ENCODE measurements at places on chromosomes 6 and 20.

GRCh38 chr6:40477246-40478126 is 109.7 kb downstream of the LRFN2 start:
- no peak for DNase-seq

GRCh38 chr20:44809380-44810060 is 826 bp downstream of the RIMS4 start:
- DNase-seq = no peak

GRCh38 chr6:6057442-6058053 is 50.8 kb upstream of the NRN1 start:
- DNase-seq = no peak

DNA sequence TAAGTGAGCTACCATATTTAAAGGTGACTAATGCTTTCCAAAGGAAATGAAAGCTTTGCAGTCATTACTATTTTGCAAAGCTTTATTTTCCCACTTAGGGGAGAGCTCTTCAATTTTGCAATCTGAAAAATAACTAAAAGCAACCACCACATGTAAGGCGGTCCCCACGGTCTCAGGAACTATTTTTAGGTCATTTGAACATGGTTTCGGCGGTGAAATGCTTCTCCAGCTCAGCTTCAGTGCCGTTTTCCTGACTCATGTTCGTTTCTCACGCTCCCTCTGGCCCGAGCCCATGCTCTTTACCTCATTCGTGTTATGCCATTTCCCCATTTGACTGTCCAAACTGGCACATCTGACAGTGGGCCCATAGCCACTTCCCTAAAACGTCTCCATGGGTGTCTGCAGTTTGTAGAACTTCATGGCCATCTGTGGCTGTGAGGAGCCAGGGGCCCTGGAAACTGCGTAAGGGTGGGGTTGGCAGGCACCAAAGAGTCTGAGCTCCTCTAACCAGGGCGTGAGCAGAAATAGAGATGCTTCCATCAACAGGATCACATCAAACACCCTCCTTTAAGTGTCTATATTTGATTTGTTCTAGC is 46.5 kb downstream of the ADTRP start:
- peak; percentile 70 for DNase-seq

GRCh38 chr6:127120023-127120786 is 1.7 kb downstream of the RSPO3 start:
- DNase-seq = peak; percentile 5

- no peak for DNase-seq
Measured at GRCh38 chr20:38178065-38178491, 13.0 kb upstream of the TGM2 start.

DNA sequence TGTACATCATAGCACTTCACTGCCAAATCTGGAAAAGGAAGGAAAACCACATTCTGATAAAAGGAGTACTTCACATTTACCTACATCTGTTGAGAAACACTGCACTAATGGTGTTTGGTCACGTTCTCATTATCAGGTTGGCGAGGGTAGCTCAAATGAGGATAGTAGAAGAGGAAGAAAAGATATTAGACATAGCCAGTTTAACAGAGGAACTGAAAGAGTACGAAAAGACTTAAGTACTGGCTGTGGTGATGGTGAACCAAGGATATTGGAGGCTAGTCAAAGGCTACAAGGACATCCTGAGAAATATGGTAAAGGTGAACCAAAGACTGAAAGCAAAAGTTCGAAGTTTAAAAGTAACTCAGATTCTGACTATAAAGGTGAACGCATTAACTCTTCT is 32.0 kb upstream of the GJA10 start:
- DNase-seq = no peak

GRCh38 chr20:39338469-39339376 is 376.6 kb downstream of the DHX35 start:
- DNase-seq = no peak

DNA sequence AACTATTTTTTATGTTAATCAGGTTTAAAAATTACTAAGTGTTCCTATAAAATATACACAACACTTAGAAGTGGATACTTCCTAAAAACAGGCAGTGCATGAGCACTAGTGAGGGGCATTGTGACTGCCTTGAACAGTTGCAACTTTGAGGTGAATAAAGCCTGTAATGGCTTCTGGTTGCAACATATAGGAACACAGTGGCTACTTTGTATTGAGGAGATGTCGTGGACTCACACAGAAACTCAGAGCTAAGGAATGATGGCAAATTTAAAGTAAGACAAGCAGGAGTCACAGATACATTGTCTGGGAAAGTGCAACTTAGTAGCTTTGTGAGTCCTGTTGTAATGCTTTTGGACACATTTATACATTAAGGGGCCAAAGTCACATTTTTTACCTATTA is 861 bp upstream of the HLA-A start:
- no peak for DNase-seq

- DNase-seq = no peak
Measured at GRCh38 chr20:4830696-4831095, 109.0 kb downstream of the PRND start.

- peak; percentile 21 for DNase-seq
Measured at GRCh38 chr6:145015739-145016558, 719.4 kb downstream of the EPM2A start.

DNA sequence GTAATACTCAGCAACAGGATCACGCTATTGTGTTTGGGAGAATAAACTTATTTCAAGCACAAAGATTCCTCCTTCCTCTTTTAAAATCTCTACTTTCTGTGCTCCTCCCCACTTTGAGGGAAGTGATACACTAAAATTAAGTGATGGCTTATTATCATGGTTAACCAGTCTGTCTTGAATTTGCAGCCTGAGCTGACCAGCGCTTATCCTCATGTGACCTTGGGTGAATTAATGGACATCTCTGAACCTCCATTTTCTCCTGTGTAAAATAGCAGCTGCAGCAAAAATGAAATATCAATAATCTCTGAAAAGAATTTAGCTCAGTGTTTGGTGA is 222.6 kb downstream of the BCAS1 start:
- DNase-seq = no peak

DNA sequence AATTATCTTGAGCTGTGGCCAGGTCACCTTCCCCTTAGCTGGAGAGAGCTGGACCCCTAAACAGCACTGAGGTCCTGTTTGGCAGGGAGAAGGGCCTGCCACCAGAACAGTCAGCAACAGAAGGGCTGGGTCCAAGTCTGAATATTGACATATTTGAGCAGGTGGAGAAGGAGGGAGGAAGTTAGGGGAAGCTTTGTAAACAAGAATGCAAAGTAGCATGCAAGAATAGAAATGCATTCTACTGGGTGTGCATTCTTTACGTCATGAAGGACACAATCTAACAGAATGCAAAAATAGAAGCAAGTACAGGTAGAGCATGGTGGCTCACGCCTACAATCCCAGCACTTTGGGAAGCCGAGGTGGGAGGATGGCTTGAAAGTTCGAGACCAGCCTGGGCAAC is 100.5 kb downstream of the QRSL1 start:
- DNase-seq = no peak

DNA sequence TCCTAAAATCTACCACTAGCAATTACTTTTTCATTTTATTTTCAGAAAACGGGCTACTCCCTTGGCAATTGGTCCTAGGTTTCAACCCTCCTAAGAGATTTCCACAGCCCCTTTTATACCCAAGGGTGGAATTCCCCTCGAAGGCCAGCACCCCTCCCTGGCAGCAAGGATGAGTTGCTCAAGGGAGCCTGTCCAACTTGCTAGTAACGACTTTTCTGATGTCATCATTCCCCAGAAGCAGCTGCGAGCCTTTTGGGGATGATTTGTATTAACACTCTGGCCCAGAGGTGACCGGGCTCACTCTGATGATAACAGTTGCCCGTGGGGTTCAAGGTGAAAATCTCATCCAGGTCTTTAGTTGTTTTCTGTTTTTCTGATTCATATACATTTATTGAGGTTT is 30.7 kb upstream of the NAA20 start:
- no peak for DNase-seq

DNA sequence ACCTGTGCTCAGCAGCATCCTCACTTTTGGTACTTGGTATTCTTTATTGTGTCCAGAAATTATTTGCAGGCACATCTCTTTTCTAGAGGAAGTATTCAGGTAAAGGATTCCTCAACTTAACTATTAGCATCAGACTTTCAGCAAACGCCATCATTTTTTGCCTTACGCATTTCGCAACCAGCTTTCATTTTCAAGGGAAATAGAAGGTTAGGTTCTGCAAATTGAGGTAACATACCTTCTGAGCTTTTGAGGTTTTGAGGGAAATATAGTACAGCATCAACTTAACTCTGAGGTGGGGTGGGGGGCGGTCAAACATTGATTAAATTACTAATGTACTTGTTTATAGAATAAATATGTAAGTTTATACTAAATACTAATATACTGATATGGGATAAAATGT is 243.6 kb upstream of the RIMS1 start:
- DNase-seq = no peak

- peak; percentile 45 for DNase-seq
Measured at GRCh38 chr6:17714879-17715851, 8.4 kb upstream of the NUP153 start.

DNA sequence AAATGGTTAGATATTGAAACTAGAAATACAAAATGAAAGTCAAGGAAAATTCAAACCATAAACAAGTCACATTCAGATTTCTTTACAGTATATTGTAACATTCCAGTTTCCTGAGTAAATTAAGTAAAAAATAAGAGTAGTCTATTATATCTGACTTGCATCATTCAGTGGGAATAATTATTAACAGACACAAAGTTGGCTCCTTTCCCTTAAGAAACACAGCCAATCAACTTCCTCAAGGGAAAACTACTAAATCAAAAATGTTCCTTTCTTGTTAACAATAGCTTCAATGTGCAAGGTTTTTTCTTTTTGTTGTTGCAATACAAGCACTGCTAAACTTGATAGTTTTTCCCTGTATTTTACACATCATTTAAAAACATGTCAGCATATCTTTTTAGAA is 33.2 kb downstream of the DNAAF9 start:
- no peak for DNase-seq

DNA sequence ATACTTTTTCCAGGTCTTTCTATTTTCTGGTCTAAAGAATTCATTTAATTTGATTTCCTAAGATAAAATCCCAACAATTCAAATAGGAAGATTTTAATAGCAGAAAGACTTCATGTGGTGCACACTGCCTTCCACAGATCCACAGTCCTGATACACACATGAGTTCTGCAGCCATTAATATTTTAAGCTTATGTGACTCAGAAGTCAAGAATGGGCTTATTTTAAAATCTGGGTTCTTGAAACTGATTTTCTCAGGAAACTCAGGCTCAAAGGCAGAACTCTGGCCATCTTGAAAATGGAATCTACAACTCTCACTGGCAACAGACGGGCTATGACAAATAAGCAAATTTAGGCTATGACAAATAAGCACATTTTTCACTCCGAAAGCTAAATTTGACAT is 88.2 kb downstream of the COL12A1 start:
- no peak for DNase-seq

DNA sequence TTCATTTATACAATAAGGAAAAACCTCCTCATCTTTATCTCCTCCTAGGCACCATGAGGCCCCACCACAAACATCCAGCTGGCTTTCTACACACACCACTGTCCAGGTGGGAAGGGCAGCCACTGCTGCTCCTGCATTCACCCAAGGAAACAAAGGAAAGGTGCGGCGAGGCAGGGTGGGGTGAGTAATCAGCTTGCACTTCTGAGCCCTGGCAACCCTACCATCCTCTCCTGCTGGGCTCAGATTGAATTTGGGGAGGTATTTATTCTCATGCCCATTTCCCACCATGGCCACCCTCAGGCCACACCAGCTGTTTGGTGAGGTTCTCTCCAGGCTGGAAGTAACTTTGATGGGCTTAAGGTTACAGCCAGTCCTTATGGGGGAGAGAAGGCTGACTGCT is 31.2 kb upstream of the SPDEF start:
- DNase-seq = no peak

- no peak for DNase-seq
Measured at GRCh38 chr6:117555262-117555849, 47.0 kb downstream of the GOPC start.

DNA sequence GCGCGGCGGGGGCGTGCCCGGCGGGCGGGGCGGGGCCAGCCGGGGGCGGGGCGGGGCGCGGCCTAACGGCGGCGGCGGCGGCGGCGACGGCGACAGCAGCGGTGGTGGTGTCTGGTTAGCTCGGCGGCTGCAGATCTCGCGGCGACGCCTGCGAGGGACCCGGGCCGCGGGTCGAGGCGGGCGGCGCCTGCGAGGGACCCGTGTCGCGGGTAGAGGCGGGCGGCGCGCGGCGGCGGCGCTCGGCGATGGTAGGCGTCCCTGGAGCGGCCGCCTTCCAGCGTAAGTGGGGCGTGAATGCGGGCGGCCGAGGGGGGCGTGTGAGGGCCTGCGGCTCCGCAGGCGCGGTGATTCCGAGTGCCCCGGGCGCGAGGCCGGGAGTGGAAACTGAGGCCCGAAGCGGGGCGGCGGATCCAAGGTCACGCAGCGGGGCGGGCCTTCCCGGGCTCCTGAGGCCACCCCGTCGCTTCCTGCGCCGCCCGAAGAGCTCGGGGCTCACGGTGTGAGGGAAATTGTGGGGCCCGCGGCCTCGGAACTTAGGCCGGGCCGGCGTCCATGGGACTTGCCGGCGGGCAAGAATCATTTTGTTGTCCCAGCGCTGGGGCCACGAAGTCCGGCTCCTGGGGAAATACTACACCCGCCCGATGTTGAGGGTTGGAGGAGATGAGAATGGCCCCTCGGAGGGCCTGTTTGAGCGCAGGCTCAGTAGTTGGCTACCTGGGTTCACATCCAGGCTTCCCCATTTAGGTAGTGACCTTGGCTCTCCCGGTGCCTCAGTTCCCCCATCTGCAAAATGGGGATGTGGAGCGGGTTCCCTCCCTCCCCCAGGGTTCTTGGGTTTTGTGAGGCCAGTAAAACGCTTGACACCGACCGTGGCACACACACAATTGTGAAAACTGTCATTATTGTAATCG is at the start of gene CBFA2T2:
Gene CBFA2T2, plus strand, starts transcription at position 74 of the 911 bp plus-strand sequence. Its CDS starts 172 bp downstream, at position 246.
- DNase-seq = peak; percentile 69

DNA sequence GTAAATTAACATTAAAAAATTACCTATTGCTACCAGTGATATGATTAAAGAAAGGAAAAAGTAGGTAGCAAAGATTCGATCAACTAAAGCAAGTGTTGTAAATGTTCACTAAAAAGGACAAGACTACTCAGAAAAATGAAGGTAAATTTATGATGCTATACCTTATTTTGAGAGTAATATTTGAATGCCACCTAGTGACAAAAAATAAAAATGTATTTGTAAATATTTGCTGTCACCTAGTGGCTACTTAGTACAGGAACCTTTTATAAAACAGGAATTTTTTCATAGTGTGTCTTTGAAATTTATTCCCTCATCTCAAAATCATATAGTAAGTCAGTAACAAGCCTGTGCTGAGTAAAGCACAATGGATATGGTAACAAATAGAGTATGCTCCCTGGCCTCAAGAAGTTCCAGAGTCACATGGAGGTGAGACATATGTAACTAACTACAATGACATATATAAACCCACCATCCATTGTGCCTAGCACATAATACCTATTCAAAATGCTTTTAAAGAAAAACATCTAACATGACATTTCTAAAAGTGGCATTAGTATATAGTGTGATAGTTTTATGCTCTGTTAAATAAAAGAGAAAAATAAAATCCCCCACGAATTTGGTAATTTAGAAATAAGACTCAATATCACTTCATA is 193.1 kb upstream of the SIM1 start:
- DNase-seq = no peak

- no peak for DNase-seq
Measured at GRCh38 chr6:79377047-79377446, 142.6 kb upstream of the HMGN3 start.

GRCh38 chr20:63653041-63653973 is at the start of gene STMN3:
TSS of gene STMN3 (minus strand) at chr20:63653424. CDS start at chr20:63653345, 79 bp downstream.
- DNase-seq = peak; percentile 72

Measured in stimulated activated CD4-positive, alpha-beta T cell treated with anti-CD3 and anti-CD28 coated beads, Interleukin-2, amount 100 ng/mL, for 24 hours (primary cell).